ENCODE measurements at places on chromosomes 11 and 22. TPM values are rescaled to one million over a fixed set of nuclear protein-coding genes. Genes with fewer than 3 reads are reported as not detected.
A peak's percentile ranks its signal among the peaks of the same experiment; 100 is the strongest.

Gene SEPTIN3
- 9.3 TPM for total RNA-seq

- H3K27ac ChIP-seq = no peak overlapping the region
- no peaks in the 10 kb centered on the region for H3K27me3 ChIP-seq
- H3K36me3 ChIP-seq = no peaks in the 10 kb centered on the region
- H3K4me1 ChIP-seq = peaks cover 11% of the 10 kb centered on the region
Observed at GRCh38 chr22:24408630-24409029, 18.8 kb upstream of the ADORA2A start.

Gene FGF19
- 37.5 TPM for total RNA-seq

GRCh38 chr11:6498121-6498520 lies 1.0 kb downstream of the DNHD1 start:
- no peak for DNase-seq
- no peak overlapping the region for H3K27ac ChIP-seq
- H3K4me3 ChIP-seq = no peak overlapping the region
- H3K36me3 ChIP-seq = no peaks in the 10 kb centered on the region

DNA sequence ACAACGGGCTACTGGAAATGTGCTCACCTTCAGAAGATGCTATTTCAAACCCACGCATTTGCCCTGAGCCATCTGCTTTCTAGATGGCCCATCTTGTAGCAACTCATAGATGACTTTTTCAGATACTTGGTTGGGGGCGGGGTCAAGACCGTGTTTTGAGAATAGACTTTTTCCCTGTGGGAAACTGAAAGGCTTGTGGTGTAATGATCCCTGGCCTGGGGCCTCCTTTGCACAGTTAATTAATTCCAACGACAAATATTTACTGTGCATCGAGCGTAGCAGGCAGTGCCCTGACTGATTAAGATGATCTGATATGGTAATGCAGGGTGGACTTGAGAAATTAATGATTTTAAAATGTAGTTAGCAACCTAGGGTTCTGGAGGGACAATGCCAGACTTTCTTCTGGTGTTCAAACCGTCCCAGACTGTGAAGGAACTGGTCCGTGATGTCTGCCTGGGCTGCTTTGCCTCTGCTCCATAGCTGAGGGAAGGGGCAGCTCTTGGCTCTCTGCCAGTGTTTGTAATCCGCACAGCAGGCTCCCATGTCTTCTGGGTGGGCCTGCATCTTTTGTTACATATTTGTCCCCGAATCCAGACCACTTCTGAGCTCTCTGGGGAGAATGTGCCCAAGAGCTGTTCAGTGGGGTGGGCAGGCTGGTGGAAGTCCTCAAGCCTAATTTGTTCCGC lies 84.8 kb downstream of the ADAMTS15 start:
- H3K4me1 ChIP-seq = no peaks in the 10 kb centered on the region
- H3K36me3 ChIP-seq = no peaks in the 10 kb centered on the region
- H3K27ac ChIP-seq = no peak overlapping the region

DNA sequence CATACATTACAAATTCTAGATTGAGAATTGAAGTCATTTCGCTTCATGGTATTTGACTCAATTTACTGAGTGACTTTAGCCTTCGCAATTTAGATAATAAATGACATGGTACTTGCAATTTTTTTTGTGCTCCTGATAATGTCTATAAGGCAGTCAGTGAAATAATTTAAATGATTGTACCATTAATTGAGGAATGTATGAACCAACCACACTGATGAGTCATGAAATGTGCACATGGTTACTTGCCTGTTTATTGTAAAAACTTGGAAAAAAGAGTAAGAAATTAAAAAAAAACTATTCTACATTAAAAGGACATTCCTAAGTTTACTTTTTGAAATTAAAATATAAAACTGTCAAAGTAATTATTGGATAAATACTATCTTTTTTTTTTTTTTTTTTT lies 43.3 kb downstream of the DNAJC24 start:
- no peaks in the 10 kb centered on the region for H3K27me3 ChIP-seq
- no peak overlapping the region for H3K4me3 ChIP-seq
- no peak for DNase-seq
- no peaks in the 10 kb centered on the region for H3K36me3 ChIP-seq
- H3K27ac ChIP-seq = no peak overlapping the region
- no peaks in the 10 kb centered on the region for H3K4me1 ChIP-seq

GRCh38 chr11:46249103-46249937 lies 28.1 kb upstream of the CREB3L1 start:
- H3K27ac ChIP-seq = peak overlapping the region; percentile 47
- no peaks in the 10 kb centered on the region for H3K27me3 ChIP-seq
- no peaks in the 10 kb centered on the region for H3K36me3 ChIP-seq
- H3K4me3 ChIP-seq = peak overlapping the region; percentile 22

Gene ARHGAP20
- total RNA-seq = not detected

- H3K4me1 ChIP-seq = no peaks in the 10 kb centered on the region
- H3K36me3 ChIP-seq = no peaks in the 10 kb centered on the region
- DNase-seq = no peak
- H3K27me3 ChIP-seq = no peaks in the 10 kb centered on the region
- H3K27ac ChIP-seq = no peak overlapping the region
- H3K4me3 ChIP-seq = no peak overlapping the region
Observed at GRCh38 chr11:24389575-24389974, 107.3 kb upstream of the LUZP2 start.

DNA sequence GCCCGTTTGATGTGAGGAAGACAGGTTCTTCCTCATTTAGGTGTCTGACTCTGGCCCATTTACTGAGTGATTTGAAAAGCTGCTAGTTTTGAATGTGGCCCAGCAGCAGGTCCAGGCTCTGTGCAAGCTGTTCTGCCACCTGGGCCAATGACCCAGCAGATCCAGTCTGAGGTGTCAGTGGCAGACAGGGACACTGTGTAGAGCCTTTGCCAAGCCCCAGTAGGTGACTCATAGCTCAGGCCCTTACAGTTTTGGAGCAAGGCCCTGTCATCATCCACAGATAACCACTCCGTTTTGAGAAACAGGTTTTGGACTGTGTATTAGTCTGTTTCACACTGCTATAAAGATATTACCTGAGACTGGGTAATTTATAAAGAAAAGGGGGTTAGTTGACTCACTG lies 23.9 kb downstream of the TSPAN32 start:
- no peak overlapping the region for H3K4me3 ChIP-seq
- no peaks in the 10 kb centered on the region for H3K36me3 ChIP-seq
- peaks cover 6% of the 10 kb centered on the region for H3K4me1 ChIP-seq

GRCh38 chr22:30290342-30291057 lies 1.2 kb upstream of the CASTOR1 start:
- peaks cover 37% of the 10 kb centered on the region for H3K4me1 ChIP-seq
- no peaks in the 10 kb centered on the region for H3K27me3 ChIP-seq
- peaks cover 2% of the 10 kb centered on the region for H3K36me3 ChIP-seq
- no peak overlapping the region for H3K4me3 ChIP-seq

- no peaks in the 10 kb centered on the region for H3K27me3 ChIP-seq
- no peaks in the 10 kb centered on the region for H3K4me1 ChIP-seq
- no peak for DNase-seq
- H3K36me3 ChIP-seq = no peaks in the 10 kb centered on the region
Observed at GRCh38 chr11:75834728-75835127, 19.7 kb downstream of the UVRAG start.

DNA sequence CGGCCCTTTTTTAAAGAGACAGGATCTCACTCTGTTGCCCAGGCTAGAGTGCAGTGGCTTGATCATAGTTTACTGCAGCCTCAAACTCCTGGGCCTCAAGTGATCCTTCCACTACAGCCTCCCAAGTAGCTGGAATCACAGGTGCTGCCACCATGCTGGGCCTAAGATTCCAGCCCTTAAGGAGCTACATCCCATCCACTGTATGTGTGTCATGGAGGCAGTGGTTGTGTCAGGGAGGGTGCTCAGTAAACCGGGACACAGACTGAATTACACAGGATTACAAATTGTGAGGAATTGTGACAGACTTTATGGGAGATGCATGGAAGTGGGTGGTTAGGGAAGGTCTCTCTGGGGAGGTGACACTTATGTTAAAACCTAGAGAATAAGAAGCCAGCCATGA lies 2.1 kb upstream of the PPIL2 start:
- no peak overlapping the region for H3K4me3 ChIP-seq
- no peak for DNase-seq
- H3K27ac ChIP-seq = no peak overlapping the region
- no peaks in the 10 kb centered on the region for H3K27me3 ChIP-seq
- no peaks in the 10 kb centered on the region for H3K36me3 ChIP-seq
- H3K4me1 ChIP-seq = peaks cover 17% of the 10 kb centered on the region

Gene LDHAL6A
- total RNA-seq = not detected

GRCh38 chr11:99015634-99016454 lies 4.9 kb upstream of the CNTN5 start:
- H3K27ac ChIP-seq = no peak overlapping the region
- no peaks in the 10 kb centered on the region for H3K27me3 ChIP-seq
- H3K36me3 ChIP-seq = no peaks in the 10 kb centered on the region
- H3K4me3 ChIP-seq = no peak overlapping the region

Gene STX3
- total RNA-seq = 20.4 TPM

Gene PANX3
- total RNA-seq = not detected

GRCh38 chr11:111026241-111026640 lies 219.3 kb upstream of the POU2AF2 start:
- H3K4me3 ChIP-seq = no peak overlapping the region
- peaks cover 15% of the 10 kb centered on the region for H3K27me3 ChIP-seq
- DNase-seq = no peak
- H3K27ac ChIP-seq = no peak overlapping the region
- no peaks in the 10 kb centered on the region for H3K4me1 ChIP-seq

Gene ALX4
- total RNA-seq = not detected

- no peaks in the 10 kb centered on the region for H3K27me3 ChIP-seq
- H3K4me1 ChIP-seq = no peaks in the 10 kb centered on the region
- H3K36me3 ChIP-seq = no peaks in the 10 kb centered on the region
- no peak overlapping the region for H3K27ac ChIP-seq
- no peak for DNase-seq
- H3K4me3 ChIP-seq = no peak overlapping the region
Observed at GRCh38 chr11:45945397-45945999, 23.0 kb downstream of the LARGE2 start.

DNA sequence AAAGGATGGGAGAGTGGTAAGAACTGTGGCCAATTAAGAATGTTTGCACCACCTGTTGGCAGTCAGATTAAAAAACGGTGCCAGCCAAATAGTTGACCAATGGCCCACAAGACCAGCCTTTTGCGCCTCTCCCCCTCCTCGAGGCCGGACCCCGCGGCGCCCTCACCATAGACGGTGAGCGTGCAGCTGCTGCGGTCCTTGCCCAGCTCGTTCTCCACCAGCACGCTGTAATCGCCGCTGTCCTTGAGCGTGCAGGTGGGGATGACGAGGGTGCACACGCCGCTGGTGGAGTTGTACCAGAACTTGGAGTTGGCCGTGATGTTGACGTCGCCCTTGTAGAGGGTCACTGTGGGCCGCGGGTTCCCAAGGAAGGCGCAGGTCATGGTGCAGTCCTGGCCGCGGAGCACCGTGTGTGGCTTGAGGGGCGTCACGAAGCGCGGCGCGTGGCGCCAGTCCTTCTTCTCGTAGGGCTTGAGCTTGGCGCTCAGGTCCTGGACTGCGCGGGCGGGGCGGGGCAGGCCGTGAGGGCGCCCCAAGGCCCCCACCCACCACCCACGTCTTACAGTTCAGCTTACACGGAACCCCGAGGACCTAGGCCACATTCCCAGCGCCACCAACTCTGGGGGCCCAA lies 7.2 kb downstream of the TMEM86A start:
- DNase-seq = no peak
- no peak overlapping the region for H3K27ac ChIP-seq
- no peak overlapping the region for H3K4me3 ChIP-seq
- H3K4me1 ChIP-seq = peaks cover under 1% of the 10 kb centered on the region
- peaks cover 5% of the 10 kb centered on the region for H3K27me3 ChIP-seq

DNA sequence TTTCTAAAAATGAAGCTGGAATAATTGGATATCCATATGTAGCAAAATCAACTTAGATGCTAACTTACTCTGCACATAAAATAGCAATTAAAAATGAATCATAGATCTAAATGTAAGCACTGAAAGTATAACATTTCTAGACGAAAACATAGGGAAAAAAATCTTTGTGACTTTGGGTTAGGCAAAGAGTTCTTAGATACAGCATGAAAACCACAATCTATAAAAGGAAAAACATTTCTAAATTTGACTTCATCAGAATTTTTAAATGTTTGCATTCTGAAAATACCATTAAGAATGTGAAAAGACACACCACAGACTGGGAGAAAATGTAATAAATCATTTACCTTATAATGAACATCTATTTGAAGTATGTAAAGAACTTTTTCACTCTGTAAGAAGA lies 128.8 kb downstream of the APIP start:
- no peaks in the 10 kb centered on the region for H3K27me3 ChIP-seq
- no peaks in the 10 kb centered on the region for H3K36me3 ChIP-seq
- no peaks in the 10 kb centered on the region for H3K4me1 ChIP-seq
- H3K27ac ChIP-seq = no peak overlapping the region
- no peak overlapping the region for H3K4me3 ChIP-seq

- H3K4me1 ChIP-seq = peaks cover 6% of the 10 kb centered on the region
- H3K27ac ChIP-seq = no peak overlapping the region
- H3K27me3 ChIP-seq = no peaks in the 10 kb centered on the region
- H3K36me3 ChIP-seq = no peaks in the 10 kb centered on the region
Observed at GRCh38 chr11:123253911-123254310, 58.9 kb upstream of the CLMP start.

Gene ELFN2
- total RNA-seq = 45.4 TPM

- H3K4me1 ChIP-seq = no peaks in the 10 kb centered on the region
- H3K36me3 ChIP-seq = no peaks in the 10 kb centered on the region
- no peak for DNase-seq
- H3K27ac ChIP-seq = no peak overlapping the region
- H3K27me3 ChIP-seq = no peaks in the 10 kb centered on the region
- H3K4me3 ChIP-seq = no peak overlapping the region
Observed at GRCh38 chr11:76638270-76639197, 32.0 kb downstream of the LRRC32 start.

DNA sequence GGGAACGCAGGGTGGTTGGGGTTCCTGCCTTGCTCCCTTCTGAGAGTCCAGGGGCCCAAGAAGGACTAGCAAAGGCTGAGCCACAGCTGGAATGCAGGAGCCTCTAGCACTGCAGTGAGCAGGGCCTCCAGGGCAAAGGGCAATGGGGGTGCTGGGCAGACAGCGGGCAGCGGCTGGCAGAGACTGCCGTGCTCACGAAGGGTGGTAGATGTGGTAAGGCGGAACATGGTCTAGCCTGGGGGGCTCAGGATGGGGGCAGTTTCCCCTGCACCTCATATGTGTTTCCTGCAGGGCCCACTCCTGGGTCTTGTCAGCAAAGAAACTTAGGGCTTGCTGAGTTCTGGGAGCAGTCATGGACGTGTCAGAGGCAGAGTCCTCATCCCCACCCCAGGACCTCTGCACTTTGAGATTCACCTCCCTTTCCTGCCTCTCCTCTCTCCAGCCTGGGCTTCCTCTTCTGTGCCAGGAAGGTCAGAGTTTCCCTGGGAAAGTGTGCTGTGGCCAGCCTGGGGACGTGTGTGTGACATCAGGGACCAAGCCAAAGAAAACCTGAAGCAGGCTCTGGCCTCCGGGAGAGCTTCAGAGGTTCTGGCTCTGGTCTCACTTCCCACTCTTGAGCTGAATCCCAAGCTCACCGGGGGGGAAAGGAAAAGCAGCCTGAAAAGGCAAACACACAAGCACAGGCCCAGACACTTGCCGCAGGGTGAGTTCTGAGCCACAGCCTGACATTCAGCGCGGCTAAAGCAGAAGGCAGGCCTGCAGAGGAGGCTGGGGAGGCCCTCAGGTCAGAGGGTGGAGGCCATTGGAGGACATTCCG lies 4.4 kb downstream of the MOGAT2 start:
- H3K36me3 ChIP-seq = no peaks in the 10 kb centered on the region
- no peaks in the 10 kb centered on the region for H3K27me3 ChIP-seq
- DNase-seq = no peak
- H3K27ac ChIP-seq = no peak overlapping the region
- H3K4me1 ChIP-seq = no peaks in the 10 kb centered on the region

Measured in HCT116 (cell line).